Dermis blood vessel endothelial cell (primary cell): ENCODE measurements at places on chromosomes 2 and 18. TPM values are rescaled to one million over a fixed set of nuclear protein-coding genes. Genes with fewer than 3 reads are reported as not detected.

KLF7 gene
- 14.0 and 20.7 TPM in 2 replicates for total RNA-seq

MBP gene
- 5.6 and 6.3 TPM in 2 replicates for total RNA-seq

TUBA4B gene
- total RNA-seq = 0.09 TPM in 1 of 2 replicates, not detected in the other

NEU4 gene
- not detected in 2 replicates for total RNA-seq

ADD2 gene
- total RNA-seq = 4.6 and 13.3 TPM in 2 replicates

DNA sequence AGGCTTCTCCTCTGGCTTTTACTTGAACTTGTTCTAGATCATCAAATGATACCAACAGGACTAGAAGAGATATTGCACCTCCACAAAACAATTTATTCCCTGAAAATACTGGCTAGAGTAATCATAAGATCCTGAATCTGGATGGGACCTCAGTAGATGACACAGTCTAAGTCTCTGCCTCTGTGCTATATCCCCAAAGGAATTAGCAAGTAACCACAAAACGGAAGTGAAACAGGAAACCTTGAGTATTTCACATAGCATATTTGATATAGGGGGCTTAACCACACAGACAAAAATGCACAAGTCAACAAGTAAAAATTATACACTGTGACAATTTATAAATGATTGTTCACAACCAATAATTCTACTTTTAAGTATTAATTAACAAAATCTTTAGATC, 456.9 kb upstream of the TNP1 start:
- no peak for DNase-seq

DNA sequence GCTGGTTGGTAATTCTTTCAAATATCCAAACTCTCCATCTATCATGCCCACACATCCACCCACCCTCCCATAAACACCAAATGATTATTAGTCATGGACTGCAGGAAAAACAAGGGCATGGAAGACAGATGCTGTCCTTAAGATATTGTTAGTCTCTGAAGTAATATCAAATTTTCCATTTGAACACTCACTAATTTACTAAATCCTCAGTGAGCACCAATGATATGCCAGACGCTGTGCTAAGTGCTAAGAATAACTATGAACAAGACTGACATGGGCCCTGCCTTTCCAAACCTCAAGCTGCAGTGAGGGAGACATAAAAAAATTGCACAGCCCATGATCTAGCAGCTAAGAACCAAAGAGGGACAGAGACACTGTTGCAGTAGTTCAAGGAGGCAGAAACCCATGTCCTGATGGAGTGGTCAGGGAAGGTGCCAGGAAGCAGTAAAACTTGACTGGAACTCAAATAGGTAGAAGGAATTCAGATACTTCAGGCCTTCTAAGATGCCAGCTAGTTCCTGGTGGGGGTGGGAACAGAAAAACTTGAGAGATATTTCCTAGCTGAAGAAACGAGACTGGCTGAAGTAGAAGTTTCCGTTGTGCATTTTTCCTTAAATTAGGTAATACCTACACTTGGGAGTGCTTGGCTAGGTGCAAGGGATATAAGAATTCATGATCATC, 182.1 kb downstream of the OSR1 start:
- no peak for DNase-seq

- no peak for DNase-seq
Measured at GRCh38 chr18:28635530-28635929, 458.6 kb upstream of the CDH2 start.

DNA sequence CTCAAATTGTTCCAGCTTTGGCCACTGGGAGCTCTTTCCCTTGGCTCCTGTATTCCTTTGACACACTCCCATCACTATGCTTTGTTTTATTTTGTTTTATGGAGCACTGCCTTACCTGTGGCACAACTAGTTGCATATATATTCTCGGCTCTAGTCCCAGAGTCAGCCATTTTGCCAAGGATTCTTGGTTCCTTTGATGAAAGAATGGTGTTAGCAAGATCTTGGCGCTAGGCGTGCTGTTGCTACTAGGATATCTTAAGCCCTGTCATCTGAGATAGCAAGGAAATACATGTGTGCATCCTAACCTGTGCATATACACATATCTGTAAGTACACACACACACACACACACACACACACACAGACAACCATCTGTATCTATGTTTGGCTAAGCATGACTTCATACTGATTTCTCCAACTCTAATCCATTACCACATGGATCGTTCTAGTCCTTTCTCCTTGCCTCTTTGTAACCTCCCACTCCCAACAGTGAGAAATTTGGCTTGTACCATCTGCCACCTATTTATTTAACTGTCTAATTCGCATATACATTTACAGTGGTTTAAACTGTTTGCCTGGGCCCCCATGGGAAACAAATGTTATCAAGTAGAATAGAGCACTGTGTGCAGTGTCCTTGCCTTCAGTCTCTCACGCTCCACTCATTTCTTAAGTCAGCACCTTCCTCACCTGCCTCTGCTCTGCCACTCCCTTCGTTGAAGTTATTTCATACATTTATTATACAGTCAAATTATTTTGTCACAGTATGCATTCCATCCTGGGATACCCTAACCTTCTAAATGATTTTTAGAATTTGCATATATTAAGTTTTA, 137.5 kb upstream of the MAP3K20 start:
- DNase-seq = no peak
